Kidney (tissue), 22 donors: ENCODE measurements at places on chromosomes 11 and 22.

- no peak for DNase-seq
Measured at GRCh38 chr11:121374286-121374985, 77.7 kb upstream of the SORL1 start.

DNA sequence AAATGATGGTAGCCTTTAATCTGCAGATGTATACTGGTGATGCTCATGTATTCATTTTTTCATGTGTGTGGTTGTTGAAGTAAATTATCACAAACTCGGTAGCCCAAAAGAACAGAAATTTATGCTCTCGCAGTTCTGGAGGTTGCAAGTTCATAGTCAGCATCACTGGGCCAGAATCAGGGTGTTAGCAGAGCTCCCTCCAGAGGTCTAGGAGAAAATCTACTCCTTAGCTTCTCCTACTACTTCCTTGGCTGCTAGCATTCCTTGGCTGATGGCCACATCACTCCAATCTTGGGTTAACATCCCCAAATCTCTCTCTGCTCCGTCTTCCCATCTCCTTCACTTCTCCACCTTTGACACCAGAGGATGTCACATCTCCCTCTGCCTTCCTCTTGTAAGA is 45.3 kb upstream of the GALNT18 start:
- DNase-seq, result no peak

DNA sequence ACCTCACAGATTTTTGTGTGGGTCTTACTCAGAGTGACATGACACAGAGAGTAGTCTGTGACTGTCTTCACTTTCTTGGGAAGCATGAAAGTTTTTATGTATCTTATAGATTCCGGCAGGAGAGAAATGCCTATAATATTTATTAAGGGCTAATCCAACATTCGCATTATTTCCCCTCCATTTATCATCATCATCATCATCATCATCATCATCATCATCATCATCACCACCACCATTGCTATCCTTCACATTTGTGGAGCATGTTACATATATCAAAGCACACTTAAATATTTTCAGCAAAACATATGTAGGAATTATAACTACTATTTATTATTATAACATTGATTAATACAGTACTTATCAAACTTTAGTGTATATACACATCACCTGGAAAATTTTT is 66.2 kb downstream of the GAS2 start:
- DNase-seq, result no peak

- DNase-seq, result no peak
Measured at GRCh38 chr11:43567396-43567975, 113.1 kb upstream of the HSD17B12 start.

- no peak for DNase-seq
Measured at GRCh38 chr22:25770333-25770732, 28.3 kb downstream of the MYO18B start.

DNA sequence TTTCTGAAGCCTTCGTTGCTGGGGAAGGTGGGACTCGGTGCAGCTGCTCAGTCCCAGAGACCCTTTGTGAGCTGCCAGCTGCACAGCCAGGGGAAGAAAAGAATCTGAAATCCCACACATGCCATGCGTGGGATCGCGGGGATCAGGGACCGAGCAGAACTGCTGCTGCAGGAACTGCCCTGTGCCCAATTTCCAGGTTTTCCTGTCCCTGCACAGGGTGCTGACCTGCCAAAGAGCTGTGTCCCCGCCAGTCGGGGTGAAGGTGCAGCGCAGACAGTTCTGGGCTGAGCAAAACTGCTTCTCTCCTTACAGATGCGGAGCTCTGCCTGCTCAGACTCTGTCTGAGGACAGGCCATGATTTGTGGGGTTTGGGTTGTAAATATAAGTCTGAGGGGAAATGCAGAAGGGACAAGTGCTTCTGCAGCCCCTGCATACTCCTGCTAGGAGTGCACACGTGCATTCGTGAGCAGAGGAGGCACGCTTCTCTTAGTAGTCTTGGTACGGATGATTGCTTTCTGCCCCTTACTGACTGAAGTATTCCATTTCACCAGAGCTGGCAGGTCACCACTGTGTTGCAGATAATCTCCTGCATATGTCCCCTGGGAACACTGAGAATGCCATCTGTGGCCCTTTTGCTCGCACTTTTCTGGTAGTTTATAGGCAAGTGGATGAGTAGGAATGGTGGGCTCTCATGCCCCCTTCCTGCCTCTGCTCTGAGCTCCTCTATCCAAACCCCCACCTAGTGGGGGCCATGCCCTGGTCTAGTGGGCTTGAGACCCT is 141.4 kb downstream of the PARVA start:
- no peak for DNase-seq

GRCh38 chr11:61832754-61833153 is 4.7 kb downstream of the FADS2 start:
- no peak for DNase-seq

DNA sequence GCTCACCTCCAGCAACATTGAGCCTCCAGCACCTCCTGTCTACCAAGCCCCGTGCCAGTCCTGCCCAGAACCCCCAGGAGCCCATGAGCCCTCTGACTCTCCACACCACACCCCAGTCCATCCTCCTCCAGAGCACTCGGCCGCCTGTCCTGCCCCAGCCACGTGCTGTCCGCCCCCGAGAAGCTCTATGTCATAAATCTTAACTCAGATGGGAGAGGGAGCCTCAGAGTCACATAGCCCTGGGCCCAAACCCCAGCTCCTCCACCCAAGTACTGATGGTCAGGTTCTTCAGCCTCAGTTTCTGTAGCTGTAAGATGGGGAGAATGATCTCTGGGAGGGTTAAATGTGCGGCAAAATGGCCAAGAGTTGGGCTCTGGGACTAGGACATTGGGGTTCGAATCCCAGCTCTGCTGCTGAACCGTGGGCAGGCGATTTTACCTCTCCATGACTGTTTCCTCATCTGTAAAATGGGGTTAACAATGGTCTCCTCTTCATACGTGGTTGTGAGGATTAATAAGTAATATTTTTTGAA is 27.8 kb downstream of the CYTH4 start:
- no peak for DNase-seq

DNA sequence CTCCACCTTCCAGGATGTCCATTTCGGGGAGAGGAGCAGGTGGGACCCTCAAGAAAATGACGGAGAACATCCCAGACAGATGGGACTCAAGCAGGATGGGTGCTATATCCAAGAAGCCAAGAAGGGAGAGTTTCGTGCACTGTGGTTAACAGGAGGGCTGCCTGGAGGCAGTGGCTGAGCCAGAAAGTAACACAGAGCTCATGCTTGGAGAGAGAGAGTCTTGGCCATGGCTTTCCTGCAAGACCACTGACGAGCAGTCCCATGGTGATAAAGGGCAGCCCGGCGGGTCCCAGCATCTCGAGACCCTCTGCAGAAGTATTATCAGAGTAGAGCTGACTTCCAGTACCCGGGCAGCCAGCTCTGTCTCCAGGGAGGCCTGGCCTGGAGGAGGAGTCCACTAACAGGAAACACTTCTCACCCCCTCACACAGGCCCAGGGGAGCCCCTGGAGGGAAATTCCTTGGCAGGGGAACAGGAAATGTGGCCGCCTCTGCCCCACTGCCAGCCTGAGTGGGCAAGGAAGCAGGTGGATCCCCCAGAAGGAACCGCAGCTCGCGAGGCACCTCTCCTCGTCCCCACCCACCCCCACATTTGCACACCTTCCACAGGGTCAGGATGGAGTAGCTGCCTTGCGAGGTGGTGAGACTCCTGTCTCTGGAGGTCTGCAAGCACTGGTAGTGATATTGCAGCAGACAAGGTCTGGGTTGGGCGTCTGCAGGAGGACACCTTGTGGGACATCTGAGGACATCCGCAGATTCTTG is 32.2 kb downstream of the CYTH4 start:
- DNase-seq, result no peak

GRCh38 chr11:7965386-7965785 is at the start of gene NLRP10:
TSS of gene NLRP10 (minus strand) at chr11:7965447. CDS start at chr11:7963495, 1,952 bp downstream.
- no peak for DNase-seq

DNA sequence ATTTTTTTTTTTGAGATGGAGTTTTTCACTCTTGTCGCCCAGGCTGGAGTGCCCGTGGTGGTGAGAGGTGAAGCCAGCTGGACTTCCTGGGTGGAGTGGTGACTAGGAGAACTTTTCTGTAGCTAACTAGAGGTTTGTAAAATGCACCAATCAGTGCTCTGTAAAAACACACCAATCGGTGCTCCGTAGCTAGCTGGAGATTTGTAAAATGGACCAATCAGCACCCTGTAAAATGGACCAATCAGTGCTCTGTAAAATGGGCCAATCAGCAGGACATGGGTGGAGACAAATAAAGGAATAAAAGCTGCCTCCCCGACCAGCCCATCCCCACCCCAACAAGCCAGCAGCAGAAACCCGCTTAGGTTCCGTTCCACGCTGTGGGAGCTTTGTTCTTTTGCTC is 4.4 kb upstream of the RAPSN start:
- no peak for DNase-seq

GRCh38 chr11:34029176-34029575 is 22.4 kb upstream of the CAPRIN1 start:
- no peak for DNase-seq

GRCh38 chr11:826836-827145 is 928 bp upstream of the CRACR2B start:
- peak; percentile 72 for DNase-seq

- no peak for DNase-seq
Measured at GRCh38 chr11:11426226-11426952, 73.3 kb upstream of the CSNK2A3 start.

- no peak for DNase-seq
Measured at GRCh38 chr11:64855596-64856304, 11.3 kb upstream of the CDC42BPG start.

- DNase-seq, result no peak
Measured at GRCh38 chr22:21628386-21629254, 1.2 kb downstream of the YDJC start.

GRCh38 chr11:8067567-8067928 is 13.5 kb upstream of the TUB start:
- no peak for DNase-seq

DNA sequence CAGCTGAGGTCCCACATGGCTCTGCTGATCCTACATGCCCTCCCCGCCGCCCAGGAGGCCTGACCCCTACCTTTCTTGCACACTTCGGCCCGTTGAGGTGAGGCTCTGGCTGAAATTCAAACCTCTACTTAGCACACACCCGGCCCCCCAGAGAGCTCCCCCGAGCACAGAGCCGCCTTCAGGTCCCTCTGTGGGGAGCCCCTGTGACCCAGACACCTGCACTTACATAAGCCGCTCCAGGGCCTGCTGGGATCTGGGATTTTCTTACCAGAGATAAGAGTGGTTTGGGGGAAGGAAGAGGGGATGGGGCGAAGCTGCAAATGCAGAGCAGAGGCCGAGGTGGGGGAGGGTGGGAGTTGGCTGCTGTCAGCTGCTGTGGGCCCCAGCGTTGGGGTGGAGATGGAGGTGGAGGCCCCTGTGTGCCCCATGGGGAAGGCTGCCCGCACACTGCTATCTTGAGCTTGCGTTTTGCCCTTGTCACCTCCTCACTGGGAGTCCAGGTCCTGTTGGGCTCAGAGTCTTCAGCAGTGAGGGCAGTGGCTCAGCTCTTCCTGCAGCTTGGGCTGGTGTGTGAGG is 30.6 kb downstream of the CAPN1 start:
- no peak for DNase-seq

DNA sequence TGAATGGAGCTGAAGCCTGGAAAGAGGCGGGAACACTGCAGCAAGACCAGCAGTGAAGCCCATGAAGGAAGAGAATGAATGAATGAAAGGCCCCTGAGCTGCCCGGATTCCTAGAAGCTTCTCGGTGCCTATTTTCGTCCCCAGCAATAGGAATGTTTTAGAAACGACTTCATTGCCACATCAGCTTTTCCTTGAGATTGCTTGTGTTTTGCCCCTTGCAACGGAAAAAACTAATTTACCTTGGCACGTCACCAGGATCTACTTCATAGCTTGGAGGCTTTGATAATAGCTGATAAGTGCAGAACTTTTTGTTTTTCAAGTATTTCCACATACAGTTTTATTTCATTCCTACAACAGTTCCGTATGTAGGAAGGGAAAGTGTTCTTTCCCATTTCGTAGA is 248.9 kb upstream of the NARS2 start:
- DNase-seq, result no peak

- DNase-seq, result no peak
Measured at GRCh38 chr11:6224421-6224820, 10.0 kb downstream of the FHIP1B start.

GRCh38 chr11:120827820-120828219 is 196.1 kb upstream of the TBCEL start:
- no peak for DNase-seq

DNA sequence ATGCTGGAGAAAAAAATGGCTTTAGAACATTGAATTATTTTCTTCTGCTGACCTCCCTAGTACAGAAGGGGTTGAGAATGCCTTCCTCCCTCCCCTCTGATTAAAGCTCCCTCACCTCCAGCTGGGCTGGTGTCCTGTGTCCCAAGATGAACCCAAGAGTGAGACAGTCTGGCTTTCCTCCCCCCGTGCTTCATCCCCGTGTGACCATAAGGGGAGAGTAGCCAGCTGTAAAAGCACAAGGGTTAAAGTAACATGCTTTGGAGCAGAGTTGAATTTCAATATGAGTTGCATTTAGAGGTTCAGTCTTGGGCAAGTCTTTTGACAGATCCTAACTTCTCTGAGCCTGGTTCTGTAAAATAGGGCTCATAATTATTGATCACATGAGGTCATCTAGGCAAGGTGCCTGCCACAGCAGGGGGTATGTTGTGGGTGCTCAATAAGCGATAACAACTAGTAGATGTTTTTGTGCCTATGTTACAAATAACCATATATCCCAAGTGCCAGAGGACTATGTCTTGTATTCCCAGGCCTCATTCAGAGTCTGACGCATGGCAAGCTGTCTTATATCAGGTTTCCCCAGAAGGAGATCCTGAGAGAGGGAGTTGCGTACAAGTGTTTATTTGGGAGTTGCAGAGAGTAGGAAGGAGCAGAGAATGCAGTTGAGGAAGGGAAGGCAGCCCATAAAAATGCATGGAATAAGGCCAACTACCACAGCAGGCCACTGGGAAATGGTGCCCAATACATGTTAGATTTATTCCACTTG is 4.1 kb downstream of the PRG2 start:
- DNase-seq, result peak; percentile 45

DNA sequence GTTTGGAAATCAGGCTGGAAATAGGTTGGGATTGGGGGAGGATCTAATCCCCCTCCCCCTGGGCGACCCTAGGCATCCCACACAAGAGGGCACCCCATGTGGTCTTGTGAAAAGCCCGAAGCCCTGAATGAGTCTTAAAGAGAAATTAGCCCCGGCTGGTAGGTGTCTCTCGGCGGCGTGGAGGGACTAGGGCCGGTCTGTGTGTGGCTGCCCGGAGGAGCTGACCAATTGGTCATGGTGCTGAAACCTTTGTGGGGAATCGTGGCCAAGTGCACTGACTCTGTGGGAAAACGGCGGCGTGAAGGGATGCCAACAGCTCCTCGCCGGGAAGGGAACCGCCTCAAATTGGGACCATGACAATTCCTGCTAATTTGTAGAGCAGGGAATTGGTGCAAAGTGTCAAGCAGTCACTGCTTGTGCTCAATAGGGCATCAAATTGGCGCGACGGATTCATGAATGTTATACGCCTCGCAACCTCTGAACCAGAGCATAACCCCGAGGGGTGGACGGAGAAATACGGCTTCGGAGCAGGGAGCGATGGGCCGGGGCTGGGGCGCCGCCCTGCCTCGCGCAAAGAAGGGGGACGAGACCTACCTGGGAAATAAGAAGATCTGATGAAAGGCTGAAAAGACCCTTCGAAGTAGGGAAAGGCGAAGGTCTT is 1.5 kb downstream of the DBX1 start:
- DNase-seq, result peak; percentile 78
